GF-D8 (cell line): ENCODE measurements at places on chromosomes 7 and 10.

DNA sequence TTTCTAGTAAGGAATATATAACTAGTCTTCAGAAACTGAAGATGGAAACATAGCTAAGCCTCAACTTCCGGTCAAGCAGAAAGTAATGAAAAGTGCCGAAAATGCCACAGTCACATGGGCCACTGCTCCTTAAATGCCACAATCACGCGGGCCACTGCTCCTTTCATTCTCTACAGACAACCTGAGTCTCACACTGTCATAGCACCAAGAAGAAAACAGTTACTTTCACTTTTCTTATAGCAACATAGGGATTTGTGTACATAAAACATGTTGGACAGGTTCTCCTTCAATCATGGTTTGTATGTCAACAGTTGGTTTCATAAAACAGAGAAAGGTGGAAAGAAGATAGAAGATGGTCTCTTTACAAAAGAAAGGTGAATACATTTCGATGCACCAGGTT, 48.6 kb upstream of the NOBOX start:
- no peak for DNase-seq

DNA sequence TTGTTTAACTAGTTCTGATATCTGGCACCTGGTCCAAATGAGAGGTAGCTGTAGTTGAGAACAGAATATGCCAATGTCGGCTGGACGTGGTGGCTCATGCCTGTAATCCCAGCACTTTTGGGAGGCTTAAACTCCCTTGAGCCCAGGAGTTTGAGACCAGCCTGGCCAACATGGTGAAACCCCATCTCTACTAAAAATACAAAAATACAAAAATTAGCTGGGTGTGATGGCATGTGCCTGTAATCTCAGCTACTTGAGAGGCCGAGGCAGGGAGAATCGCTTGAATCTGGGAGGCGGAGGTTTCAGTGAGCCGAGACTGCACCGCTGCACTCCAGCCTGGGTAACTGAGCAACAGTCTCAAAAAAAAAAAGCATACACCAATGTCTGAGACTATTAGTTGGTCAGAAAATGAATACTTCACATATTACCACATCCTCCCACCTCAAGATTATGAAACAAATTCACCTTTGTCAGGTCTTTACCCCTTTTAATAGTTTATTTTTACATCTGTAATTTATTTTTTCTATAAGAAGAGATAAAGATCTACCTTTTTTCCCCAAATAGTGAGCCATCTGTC, 38.8 kb downstream of the EPC1 start:
- DNase-seq: no peak

- peak; percentile 10 for DNase-seq
Measured at GRCh38 chr10:112227331-112227987, 43.9 kb upstream of the GPAM start.

- DNase-seq: no peak
Measured at GRCh38 chr7:92769394-92769699, 67.0 kb downstream of the CDK6 start.

DNA sequence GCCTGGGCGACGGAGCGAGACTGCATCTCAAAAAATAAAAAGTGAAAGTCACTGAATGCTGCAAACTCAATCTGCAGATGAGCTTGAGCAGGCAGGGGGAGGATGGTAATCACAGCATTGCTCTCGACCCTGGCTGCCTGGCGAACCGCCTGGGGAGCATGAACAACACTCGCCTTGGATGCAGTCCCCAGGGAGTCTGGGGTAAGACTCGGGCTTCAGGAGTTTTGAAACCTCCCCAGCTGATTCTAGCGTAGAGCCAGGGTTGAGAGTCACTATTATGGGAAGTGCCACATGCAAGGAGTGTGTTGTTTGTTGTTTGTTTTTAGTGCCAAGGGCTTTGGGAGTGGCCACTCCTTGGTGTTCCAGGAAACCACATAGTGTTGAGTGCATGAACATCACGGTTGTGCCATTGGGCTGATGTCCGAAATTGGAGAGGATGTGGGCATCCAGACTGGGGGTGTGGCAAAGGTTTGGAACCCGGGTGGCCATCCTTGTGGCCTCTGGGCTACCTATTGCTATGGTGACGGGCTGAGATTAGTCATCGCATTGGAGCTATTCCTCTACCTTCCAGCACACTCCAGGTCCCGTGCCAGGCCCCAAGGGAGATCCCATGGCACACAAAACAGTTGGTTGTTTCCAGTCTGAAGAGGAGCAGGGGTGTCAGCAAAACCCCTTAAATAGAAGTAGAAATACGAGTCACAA, 92.6 kb downstream of the RGS10 start:
- DNase-seq: no peak

DNA sequence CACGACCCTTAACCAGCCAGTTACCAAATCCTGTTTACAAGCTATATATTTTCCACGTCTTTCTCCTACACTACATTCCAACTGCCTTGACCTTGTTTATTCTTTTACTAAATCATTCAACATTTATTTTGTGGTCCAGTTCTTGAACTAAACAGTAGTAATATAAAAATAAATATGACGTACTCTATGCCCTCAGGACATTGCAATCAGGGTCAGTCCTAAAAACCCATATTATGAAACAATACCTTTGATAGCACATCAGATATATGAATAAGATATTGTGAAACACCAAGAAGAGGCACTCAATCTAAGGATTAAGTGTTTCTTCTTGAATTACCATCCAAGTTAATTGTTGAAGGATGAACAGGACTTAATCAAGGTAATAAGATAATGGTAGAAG, 52.5 kb upstream of the WNT16 start:
- DNase-seq: no peak

DNA sequence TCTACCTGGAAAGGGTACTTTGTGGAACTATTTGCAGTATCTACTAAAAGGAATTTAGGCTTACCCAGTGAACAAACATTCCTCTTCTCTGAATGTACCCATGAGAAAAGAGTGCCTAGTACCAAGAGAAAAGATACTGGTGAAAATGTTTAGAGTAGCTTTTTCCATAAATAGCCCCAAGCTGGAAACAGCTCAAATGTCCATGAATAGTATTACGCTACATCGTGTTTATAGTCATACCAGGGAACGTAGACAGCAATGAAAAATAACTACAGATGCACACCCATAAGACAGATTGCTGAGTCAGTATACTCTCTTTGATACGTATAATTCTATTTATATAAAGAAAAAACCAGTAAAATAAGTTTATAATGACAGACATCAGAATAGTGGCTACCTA, 285.9 kb downstream of the KLF6 start:
- no peak for DNase-seq

DNA sequence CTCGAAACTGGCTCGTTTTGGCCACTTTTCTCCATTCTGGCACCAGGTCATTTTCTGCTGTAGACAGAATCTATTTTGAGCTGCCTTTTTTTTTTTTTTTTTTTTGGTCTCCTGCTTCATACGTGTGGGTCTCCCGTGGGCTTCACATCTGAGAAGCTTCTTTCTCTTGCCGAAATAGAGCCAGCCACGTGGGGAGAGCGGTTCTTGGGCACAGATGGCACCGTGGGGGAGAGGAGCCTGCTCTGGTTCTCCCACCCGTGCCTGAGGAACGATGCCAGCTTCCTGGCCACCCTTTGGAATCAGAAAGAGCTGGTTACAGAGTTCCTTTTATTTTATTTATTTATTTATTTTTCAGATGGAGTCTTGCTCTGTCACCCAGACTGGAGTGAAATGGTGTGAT, 48.7 kb upstream of the OCM2 start:
- no peak for DNase-seq
